Stimulated activated CD8-positive, alpha-beta memory T cell treated with anti-CD3 and anti-CD28 coated beads, Interleukin-7, amount 100 ng/mL, for 24 hours (primary cell): ENCODE measurements at places on chromosomes 4 and X.

DNA sequence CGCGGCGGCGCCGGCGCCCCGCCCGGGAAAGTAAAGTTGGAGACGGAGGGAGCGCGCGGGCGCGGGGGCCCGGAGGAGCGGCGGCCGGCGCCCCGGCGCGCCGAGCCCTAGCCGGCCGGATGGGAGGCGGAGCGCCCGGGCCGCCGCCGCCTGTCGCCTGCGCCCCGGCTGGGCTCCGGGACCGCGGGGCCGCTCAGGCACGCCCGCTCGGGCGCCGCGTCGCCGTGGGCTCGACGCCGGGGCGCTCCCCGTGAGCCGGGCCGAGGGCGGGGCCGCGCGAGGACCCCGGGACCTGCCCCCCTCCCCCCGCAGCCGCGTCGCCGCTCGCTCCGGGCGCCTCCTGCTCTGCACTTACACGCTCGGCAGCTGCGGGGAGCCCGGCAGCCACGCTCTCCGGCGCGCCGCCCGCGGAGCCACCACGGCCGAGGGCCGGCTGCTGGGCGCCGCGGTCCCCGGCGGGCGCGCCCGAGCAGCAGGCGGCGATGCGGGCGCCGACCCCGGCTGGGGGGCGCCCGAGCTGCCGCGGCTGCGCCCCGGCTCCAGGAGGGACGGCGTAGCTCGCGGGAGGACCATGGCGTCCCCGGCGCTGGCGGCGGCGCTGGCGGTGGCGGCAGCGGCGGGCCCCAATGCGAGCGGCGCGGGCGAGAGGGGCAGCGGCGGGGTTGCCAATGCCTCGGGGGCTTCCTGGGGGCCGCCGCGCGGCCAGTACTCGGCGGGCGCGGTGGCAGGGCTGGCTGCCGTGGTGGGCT, at the start of gene ADRA2C:
Gene ADRA2C (plus strand): TSS at position 350 of the 749 bp plus-strand sequence. CDS start 222 bp downstream, at position 572.
- no peak for DNase-seq

- no peak for DNase-seq
Observed at GRCh38 chr4:127668770-127669169, 36.0 kb downstream of the INTU start.

DNA sequence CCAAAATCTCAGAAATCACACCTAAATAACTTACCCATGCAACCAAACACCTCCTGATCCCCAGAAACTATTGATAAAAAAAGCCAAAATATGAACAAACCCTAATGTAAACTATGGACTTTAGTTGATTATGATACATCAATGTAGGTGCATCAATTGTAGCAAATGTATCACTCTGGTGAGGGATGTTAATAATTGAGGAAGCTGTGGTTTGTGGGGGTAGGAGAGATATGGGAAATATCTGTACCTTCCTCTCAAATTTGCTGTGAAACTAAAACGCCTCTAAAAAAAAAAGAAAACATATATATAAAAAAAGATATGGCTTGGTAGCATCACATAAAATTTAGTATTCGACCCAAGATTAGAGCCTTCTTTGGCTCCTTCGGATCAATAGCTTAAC, 144.3 kb upstream of the CPEB2 start:
- no peak for DNase-seq

DNA sequence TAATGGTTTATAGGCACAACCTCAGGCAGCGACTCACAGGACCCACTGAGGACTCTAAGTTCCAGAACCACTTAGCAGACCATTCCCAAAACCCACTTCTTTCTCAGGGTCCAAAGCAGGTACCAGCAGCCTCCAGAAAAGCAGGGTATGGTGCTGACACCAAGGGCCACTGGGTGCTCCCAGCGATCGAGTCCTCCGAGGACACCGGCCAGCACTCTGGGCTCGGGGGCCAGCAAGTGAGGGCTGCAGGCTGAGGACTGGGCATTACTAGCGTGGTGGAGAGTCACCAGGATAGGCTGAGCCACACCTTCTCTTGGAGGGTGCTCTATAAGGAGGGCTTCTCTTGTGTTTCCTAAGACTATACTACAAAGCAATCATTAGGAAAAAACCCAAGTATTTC, 19.3 kb downstream of the LETM1 start:
- DNase-seq: no peak

- DNase-seq: no peak
Observed at GRCh38 chr4:111707491-111707890, 437.8 kb upstream of the FAM241A start.

- no peak for DNase-seq
Observed at GRCh38 chr4:105670684-105671083, 37.8 kb downstream of the INTS12 start.

DNA sequence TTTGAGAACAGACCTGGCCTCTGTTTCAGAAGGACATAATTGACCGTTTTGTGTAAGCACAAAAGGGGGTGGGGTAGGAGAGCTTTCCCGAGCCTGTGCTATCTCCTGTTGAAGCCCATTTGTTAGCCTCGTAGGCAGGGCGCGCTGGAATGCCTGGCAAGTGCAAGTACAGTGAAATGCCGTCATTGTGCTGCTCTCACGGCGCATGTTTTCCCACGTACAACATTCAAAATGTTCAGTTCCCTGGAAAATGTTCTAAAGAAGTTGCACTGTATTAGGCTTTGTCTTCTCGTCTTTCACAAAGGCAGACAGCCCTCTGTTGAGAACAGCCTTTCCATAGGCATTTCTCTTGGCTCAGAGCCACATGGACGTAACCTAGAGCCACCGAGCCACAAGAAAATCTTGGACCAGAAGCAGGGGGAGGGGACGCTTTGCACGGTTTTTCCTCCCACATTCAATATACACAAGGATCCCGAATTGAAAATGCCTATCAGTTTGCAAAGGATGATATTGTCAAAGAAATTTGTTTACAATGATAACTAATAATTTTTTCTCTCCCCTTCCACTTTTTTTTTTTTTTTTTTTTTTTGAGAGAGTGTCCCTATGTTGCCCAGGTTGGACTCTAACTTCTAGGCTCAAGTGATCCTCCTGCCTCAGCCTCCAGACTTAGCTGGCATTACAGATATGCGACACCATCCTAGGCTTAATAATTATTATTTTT, 54.6 kb upstream of the RAPGEF2 start:
- no peak for DNase-seq

DNA sequence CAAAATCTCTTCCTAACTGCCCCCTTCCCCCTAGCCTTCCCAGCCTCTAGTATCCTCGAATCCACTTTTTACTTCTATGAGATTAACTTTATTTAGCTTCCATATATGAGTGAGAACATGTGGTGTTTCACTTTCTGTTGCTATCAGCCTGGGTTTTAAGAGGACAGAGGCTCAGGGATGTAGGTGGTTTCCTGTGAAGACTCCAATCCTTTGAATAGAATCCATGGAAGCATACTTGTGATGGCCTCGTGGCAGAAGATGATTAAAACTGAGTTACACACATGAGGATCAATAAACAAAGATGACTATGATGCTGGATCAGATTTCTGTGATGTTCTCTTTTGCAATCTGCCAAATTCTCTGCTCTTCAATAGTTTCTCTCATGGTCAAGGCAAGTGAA, 29.8 kb downstream of the CD99L2 start:
- no peak for DNase-seq

DNA sequence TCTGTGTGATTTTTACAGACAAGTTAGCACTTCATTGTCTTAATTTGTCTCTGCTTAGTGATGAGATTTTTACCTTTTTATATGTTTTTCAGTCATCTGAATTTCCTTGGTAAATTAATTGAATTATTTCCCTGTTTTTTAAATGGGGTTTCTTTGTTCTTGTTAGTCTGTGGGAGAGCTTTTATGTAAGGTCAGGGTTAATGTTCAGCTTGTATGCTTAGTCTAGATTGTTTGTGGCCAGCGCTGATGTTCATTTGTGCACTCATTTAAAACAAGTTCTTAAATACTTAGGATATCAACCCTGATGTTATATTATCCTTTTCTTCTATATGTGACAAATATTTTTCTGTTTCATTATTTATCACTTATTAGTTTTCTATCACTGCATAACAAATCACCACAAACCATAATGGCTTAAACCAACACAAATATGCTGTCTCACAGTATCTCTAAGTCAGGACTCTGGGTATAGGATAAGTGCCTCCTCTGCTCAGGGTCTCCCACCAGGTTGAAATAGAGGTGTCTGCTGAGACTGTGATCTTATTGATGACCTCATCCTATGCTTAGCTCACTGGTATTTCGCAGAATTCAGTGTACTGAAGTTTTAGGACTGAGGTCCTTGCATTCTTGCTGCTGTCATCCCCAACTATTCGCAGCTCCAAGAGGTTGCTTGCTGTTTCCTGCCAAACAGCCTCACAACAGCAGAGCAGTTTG, 53.2 kb downstream of the ATP10D start:
- no peak for DNase-seq

DNA sequence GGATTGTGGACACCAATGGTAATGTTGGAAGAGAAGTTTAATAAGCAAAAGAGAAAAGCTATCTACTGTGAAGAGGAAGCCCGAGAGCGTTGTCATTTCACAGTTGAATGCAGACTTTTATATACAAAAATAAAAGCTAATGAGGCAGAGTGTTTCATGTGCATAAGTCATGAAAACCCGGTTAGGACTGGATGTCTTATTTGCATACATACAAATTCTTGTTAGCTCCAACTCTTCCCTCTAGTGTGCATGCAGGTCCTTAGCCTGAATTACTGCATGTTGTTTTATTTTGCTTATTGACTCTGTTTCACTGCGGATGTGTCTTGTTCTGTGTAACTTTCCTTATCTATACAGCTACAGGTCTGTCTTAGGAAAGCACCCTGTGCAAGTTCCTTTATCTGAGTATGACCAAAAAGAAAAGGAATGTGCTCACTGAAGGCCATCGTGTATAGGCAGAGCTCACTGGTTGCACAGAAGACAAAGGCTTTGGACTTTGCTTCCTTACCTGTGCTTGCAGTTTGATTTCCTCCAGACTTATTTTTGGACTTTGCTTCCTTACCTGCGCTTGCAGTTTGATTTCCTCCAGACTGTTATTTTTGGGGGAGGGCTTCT, 25.1 kb upstream of the UGT2B11 start:
- no peak for DNase-seq

DNA sequence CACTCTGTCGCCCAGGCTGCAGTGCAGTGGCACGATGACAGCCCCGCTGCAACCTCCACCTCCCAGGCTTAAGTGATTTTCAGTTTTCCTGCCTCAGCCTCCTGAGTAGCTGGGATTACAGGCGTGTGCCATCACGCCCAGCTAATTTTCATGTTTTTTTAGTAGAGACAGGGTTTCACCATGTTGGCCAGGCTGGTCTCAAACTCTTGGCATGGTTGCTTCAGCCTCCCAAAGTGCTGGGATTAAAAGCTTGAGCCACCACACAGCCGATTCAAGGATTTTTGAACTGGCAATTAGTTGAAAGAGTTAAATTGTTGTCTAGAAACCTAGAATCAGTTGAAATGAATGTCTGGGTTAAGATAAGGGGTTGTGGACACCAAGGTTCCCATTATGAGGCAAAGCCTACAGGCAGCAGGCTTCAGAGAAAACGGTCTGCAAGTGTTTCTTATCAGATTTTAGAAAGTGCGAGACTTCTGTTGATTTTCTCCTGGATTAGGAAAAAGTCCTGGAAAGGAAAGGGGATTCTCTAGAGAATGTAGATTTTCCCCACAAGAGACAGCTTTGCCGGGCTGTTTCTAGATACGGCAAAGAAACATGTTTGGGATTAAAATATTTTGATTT, 8.3 kb upstream of the CCNI start:
- DNase-seq: no peak

DNA sequence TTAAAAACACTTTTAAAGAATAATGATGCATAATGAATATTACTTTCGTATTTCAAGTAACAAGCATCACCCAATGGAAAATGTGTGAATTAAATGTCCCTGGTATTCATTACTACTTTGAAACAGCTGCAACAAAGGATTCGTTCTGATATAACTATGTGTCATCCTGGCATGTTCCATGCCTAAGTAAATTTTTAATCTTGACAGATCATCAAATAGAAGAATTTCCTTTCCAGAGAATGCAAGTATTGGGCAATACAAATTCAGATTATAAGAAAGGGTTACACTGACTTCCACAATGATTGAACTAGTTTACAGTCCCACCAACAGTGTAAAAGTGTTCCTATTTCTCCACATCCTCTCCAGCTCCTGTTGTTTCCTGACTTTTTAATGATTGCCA, 105.3 kb downstream of the SPCS3 start:
- DNase-seq: no peak

DNA sequence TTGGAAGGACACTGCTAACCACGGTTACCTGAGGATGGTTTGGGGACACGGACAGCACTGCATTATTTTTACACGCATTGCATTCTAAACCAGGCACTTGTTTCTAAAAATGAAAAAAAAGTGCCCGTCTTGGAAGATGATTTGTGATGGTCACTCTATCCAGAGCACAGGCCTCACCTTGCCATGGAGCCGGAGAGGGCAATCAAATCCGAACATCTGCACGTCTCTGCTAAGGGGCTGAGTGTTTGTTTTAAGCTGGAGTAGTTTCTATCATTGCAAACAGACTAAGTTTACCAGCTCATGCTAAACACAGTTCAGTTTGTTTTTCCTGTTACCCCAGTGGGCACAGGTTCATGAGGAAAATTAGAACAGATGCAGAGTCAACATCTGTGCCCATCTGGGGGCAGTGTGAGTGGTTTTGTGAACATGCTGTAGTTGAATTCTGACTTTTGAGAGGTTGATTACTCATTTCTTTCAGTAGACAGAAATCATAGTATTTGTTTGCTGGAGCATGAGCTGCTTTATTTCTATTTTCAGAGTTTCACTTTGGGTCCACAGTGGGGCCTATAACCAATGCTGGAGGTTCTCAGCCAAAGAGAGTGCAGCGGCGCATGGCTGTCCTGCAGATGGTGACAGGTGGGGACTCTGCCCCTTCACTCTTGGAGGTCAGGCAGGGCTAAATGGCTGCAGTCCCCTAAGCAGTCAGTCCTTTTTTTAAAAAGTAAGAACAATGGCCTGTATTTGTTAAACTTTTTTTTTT, 65.4 kb upstream of the ENPP6 start:
- no peak for DNase-seq

GRCh38 chrX:112087545-112087944, 5.0 kb upstream of the TRPC5 start:
- no peak for DNase-seq

DNA sequence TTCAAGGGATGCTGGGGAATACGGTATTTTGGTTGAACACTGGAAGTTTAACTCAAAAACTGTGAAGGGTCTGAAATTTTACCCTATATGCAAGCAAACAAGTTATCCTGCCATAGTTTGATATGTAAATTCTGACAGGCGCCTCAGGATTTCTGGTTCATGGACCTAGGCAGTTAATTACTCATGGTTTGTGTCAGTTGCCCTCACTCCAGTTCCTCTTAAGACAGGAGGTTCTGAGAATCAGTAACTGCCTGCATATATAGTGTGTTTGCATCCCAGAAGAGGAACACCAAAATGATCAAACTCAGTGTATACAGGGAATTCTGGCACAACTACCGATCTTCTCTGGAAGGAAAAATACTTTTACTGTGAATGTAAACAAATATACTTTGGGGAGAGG, 360.4 kb upstream of the NWD2 start:
- no peak for DNase-seq

GRCh38 chr4:153189016-153189801, 15.0 kb upstream of the TRIM2 start:
- no peak for DNase-seq

GRCh38 chrX:78102091-78102490, 2.0 kb upstream of the PGK1 start:
- no peak for DNase-seq

GRCh38 chr4:156971676-156972378, at the start of gene PDGFC:
PDGFC (minus strand) TSS chr4:156971799; CDS start chr4:156970903, 896 bp downstream.
- DNase-seq: no peak

GRCh38 chr4:27101126-27101525, 240.5 kb downstream of the STIM2 start:
- no peak for DNase-seq
